ENCODE measurements at places on chromosomes 16 and 17. TPM values are rescaled to one million over a fixed set of nuclear protein-coding genes. Genes with fewer than 3 reads are reported as not detected.

Gene IRX6
- 15.2 TPM for total RNA-seq

Gene PRR35
- not detected for total RNA-seq

Gene CD300E
- total RNA-seq: 1.2 TPM

Gene EMP2
- total RNA-seq: 34.7 TPM

Gene GRAPL
- 7.2 TPM for total RNA-seq

Gene CEP295NL
- total RNA-seq: 6.6 TPM

Gene KRT36
- not detected for total RNA-seq

Gene CCR7
- 1.9 TPM for total RNA-seq

Gene TMIGD1
- not detected for total RNA-seq

Gene WFIKKN1
- not detected for total RNA-seq

Gene TMEM238L
- not detected for total RNA-seq

Gene HIGD1B
- total RNA-seq: 2.8 TPM

Measured in subcutaneous adipose tissue (tissue), 4 donors.